ENCODE measurements at places on chromosomes 1 and 21.

GRCh38 chr21:44429894-44430293, 25.4 kb upstream of the LRRC3 start:
- DNase-seq = no peak

DNA sequence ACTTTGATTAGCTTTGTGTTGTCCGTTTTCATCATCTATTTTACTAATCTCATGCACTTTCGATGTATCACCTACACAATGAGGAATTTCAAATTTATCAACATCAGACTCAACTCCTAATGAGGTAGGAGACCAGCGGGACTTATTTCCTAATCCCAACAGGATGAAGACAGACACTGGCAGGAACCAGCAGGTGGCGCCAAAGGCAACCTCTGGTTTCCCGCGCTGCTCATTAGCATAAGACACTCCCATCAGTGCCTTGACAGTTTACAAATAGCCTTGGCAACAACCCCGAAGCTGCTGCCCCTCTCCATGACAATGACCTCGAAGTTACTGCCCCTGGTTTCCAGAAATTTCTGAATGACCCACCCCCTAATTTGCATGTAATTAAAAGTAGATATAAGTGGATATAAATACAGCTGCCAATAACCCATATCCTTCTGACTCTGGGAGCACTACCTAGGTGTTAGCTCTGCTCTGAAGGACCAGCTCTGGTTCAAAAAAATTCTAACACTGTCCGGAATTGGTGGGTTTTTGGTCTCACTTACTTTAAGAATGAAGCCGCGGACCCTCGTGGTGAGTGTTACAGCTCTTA, 974.8 kb downstream of the ADGRL2 start:
- DNase-seq = no peak

GRCh38 chr1:172530000-172530399, 3.0 kb upstream of the SUCO start:
- no peak for DNase-seq

DNA sequence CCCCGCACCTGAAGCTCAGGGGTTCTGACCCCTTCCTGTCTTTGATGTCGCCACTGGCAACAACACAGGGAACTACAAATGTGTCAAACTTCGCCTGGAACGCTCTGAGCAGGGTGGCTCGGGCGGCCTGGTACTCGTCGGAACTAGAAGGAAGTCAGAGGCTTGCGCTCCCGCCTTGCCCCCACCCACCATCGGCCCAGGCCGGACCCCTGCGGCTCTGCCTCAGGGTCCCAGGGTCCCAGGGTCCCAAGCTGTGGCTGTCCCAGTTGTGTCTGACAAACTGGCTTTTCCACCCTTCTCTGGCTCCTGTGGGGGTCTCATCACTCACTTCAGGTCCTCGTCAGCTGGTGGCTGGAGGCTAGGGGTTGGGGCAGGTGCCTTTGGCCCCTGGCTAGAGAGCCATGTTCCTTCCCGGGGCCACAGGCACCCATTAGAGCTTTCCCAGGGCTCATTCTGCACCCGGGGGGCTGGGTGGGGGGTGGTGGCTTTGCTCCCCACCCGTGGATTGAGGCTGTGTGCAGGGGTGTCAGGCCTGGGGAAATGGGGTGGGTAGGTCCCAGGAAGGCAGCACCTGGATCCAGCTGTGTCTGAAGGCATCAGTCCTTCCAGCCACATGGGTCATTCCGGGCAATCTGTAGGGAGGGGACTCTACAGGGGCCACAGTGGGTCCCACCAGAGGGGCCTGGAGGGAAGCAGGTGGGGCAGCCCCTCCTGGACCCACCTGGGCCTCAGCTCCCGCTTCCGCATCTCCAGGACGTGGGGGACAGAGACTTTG, 8.0 kb upstream of the TMEM52 start:
- no peak for DNase-seq

DNA sequence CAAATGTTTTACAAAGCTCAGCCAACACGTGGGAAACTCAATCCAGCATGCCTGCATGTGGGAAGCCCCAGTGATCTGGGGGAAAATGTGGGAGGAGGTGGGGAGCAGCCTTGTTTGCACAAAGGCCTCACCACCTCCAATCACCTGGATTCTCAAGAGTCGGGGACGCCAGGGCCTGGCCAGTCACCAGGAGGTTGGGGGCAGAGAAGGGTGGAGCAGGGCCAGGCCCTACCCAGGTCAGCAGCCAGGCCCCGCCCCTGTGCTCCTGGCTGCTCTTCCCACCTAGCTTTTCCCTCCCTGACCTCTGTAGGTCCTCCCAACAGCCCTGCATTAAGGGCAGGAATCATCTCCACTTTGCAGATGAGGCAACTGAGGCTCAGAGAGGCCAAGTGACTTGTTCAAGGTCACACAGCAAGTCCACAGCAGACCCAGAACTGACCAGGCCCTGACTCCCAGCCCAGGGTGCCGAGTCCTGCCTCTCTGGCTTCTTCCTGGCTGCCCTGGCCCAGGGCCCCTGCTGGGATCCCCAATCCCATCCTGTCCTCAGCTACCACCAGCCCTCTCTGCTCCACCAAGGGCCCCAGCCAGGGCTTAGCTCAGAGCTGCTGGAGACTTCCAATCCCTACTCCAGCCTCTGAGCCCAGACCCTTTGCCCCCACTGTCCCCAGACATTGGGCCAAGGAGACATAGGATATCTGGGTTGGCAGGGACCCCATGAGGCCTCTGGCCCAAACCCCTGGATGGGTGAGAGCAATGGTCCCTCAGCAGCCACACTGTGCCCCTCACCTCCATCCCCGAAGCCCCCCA, 508.6 kb downstream of the PTPRU start:
- DNase-seq = no peak

GRCh38 chr1:28136922-28137613, 39.4 kb downstream of the PTAFR start:
- DNase-seq = no peak

GRCh38 chr1:53495633-53496345, 36.6 kb downstream of the DMRTB1 start:
- DNase-seq = no peak

Measured in NCI-H446 treated with DMSO at 0.1 percent for 48 hours (cell line).